ENCODE measurements at places on chromosomes 12 and 14.

GRCh38 chr12:90958347-90958746 lies 3.4 kb upstream of the CCER1 start:
- DNase-seq, result no peak

GRCh38 chr14:61609884-61610283 lies 85.4 kb upstream of the HIF1A start:
- DNase-seq, result no peak

GRCh38 chr14:54135804-54136280 lies 179.2 kb upstream of the BMP4 start:
- DNase-seq, result no peak

DNA sequence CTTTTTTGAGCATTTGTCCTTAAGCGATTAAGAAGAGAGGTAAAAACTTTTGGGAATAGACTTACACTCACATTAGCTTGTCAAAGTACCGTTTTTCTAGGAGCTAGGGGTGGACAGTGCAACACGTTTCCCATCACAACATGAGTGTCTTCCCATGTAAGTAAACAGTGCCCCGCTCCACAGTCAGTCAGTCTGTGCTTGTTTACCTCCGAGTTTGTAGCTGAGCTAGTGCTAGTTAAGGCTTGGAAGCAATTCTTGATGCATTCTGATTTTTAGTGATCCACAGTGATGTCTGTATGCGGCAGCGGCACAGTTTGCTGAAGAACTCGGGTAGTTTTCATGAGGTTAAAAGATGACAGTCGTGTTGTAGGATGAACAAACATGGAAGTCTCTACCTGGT lies 941 bp downstream of the ZDHHC17 start:
- DNase-seq, result no peak

- no peak for DNase-seq
Measured at GRCh38 chr14:72830356-72830755, 63.5 kb downstream of the DPF3 start.

GRCh38 chr12:117485984-117486839 lies 124.8 kb upstream of the NOS1 start:
- DNase-seq, result no peak

- DNase-seq, result no peak
Measured at GRCh38 chr14:54532111-54533012, 22.7 kb downstream of the CGRRF1 start.

DNA sequence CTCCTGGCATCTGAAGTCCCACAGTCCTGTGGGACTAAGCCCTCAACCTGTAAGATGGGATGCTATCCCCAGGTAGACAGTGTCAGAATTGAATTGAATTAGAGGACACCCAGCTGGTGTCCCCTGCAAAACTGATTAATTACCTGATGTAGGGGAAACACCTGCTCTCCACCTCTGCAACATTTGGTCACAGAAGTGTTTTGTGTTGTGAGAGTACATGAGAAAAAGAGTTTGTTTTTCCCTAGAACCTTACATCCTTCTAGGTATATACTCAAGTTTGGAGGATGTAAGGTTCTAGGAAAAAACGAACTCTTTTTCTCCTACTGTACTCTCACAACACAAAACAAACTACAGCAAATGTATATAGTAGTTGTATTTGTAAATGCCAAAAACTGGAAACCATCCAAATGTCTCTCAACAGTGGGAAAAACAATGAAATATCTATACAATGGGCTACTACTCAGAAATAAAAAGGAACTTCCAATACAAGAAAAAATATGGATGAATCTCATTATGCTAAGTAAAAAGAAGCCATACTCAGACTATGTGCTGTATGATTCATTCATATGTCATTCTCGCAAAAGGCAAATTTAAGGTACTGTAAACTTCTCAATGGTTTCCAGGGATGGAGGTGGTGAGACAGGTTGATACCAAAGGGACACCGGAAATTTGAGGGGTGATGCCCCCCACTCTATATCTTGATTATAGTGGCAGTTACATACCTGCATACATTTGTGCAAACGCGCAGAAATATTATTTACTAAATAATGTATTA lies 160.7 kb downstream of the MED13L start:
- no peak for DNase-seq

- no peak for DNase-seq
Measured at GRCh38 chr14:50477760-50478159, 54.6 kb downstream of the MAP4K5 start.

GRCh38 chr12:106147956-106148355 lies 9.2 kb upstream of the NUAK1 start:
- DNase-seq, result no peak

DNA sequence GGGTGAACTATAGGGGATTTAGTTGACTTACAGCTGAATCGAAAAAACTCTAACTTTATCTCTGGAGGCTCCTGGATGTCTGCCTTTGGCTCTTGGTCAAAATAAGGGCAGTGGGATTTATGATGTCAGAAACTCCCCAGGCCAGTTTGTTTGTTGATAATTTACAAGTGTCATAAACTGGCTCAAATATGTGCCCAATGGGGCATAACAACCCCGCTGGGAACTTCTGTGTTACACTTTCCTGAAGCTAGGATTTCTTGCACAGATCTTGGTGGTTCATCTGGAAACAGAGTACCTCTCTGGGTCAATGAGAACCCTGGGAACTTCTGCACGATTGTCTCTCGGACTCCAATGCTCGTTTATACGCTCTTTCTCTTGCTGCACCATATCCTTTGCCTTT lies 58.7 kb upstream of the MUCL1 start:
- no peak for DNase-seq

DNA sequence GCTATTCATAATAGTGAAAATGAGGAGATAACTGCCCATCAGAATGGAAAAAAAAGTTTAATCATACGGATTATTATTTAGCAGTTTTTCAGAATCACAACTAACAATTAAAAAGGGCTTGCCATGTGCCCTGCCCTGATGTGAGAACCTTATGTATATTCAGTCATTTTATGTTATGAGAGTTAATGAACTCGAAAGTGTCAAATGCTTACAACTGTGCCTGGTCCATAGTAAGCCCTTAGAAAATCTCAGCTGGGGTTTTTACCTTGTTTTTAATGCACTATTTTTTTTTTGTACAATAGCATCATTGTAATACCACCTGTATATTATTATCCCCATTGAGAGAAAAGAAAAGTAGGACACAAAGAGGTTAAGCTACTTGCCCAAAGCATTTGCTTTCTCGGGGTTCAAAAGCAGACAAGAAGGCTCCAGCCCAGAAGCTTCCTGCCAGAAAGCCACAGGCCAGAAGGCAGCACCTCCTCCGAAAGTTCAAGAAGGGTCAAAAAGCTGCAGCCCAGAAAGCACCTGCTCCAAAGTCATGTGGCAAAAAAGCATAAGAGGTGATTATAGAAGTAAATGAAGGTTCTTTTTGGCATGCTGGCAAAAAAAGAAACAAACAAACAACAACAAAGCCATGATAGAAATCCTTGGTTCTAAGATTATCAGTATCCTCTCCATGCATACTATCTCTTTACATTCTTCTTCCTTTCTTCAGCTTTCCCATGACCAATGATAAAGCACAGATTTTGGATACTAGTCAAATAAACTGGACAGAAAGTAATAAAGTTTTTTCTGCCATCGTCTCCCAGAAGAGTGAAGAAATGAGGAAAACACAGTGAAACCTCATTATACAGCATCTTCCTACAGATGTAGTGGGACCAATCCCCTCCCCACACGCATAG lies 59.1 kb upstream of the NAP1L1 start:
- no peak for DNase-seq

DNA sequence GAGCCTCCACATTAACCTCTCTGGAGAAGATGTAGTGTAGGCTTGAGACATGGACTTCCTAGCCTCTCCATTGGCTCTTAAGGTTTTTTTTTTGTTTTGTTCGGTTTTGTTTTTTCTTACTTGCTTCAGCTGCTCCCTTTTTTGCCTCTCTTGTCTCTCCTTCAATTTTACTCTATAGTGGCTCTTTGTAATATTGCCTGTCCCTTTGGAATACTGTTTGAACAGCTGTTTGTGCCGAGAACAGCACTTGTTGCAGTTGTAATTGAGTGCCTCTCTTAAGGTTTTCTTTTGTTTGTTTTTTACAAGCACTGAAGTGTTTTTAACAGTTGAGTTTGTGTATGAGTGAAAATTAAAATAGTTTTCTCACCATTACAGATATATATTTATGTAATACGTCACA lies 567.7 kb downstream of the LRFN5 start:
- no peak for DNase-seq

- peak; percentile 10 for DNase-seq
Measured at GRCh38 chr14:61625165-61625564, 70.1 kb upstream of the HIF1A start.

- peak; percentile 13 for DNase-seq
Measured at GRCh38 chr14:56422703-56423213, 156.8 kb upstream of the TMEM260 start.

DNA sequence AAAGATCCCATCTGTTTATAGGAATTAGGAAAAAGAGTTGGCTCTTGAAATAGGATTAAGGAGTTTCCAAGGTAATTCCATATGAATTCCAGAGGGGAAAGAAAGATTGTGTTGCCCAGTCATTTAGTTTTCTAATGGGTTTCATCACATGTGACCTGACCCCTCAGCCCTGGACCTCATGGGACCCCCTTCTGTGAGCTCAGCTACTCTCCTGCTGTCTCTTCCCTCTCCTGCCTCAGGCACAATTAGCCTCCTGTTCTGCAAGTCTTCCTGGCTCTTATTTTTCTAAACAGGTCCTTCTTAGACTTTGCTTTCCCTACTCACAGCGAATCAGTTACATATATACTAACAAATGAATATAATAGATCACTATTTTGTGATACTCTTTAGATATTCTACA lies 237.7 kb downstream of the TRHDE start:
- DNase-seq, result no peak

DNA sequence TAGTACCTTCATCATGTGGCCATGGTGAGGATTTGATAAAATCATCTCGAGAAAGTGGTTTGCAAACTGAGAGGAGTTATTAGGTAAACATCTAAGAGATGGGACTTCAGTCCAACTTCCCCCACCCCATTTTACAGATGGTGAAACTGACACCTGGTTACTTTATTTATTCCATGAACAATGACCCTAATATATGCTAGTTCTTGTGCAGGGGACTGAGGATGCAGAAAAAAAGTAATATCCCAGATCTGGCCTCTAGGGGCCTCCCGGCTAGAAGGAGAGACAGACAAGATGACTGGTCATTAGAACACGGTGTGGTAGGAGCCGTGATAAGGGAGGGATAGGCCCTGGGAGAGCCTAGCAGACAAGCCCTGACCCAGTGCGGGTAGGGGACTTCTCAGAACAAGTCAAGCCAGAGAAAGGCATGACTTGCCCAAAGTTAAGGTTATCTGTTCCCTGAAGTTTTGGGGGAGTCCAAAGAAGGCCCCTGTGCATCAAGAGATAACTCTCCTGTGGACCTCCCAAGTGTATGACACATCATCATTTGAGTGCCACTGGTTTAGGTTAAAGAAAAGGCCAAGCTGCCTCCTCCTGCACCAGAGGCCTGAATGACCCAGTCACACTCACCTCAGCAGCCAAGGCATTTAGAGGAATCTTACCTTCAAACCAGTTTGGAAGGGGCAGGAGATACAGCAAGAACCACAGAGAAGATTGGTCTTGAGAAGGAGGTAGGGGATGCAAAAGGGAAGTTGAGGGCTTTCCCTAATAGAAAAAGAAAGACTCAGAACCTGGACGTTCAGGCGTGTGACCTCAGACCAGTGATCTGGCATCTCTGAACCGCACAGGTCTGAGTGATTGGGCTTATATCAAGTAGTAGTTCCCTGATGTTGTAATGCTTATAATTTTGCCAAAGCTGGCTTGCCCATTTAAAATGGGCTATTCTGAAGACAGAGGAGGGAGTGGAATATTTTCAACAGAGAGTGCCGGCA lies 1.6 kb downstream of the CMKLR1 start:
- DNase-seq, result no peak

GRCh38 chr14:36905272-36905888 lies 243.7 kb downstream of the PAX9 start:
- no peak for DNase-seq

DNA sequence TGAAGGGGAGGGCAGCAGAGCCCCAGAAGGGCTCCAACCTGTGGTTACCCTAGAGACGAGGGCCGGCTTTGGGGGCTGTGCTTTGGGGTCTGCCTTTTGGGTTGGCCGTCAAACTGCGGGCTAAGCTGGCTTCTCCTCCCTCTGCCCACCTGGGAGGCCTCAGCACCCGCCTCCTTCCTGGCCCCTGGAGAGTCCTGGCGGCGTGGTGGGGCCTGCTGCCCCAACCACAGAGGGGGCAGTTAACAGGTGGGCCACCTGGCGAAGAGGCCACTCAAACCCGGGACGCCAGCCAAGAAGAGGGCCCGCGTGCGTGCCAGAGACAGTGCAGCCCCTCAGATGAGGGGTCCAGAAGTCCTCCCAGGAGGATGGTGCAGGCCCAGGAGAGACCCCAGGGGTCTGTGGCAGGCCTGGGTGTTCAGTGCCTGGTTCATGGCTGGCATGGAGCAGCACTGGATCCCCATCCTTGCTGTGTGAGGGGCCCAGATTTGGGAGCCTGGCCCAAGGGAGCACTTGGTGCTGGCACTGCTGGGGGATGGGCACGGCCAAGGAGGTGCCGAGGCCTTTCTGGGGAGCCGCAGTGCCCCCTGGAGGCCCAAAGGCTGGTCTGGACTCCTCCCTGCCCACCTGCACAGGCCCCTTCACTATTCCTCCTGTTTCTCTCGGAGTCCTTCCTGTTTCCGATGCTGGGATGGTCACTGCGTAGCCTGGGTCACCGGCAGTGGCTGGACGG lies 48.8 kb downstream of the LRCOL1 start:
- no peak for DNase-seq

- no peak for DNase-seq
Measured at GRCh38 chr12:120215766-120216735, 15.1 kb upstream of the RPLP0 start.

GRCh38 chr14:103692871-103693270 lies 22.4 kb downstream of the XRCC3 start:
- no peak for DNase-seq

DNA sequence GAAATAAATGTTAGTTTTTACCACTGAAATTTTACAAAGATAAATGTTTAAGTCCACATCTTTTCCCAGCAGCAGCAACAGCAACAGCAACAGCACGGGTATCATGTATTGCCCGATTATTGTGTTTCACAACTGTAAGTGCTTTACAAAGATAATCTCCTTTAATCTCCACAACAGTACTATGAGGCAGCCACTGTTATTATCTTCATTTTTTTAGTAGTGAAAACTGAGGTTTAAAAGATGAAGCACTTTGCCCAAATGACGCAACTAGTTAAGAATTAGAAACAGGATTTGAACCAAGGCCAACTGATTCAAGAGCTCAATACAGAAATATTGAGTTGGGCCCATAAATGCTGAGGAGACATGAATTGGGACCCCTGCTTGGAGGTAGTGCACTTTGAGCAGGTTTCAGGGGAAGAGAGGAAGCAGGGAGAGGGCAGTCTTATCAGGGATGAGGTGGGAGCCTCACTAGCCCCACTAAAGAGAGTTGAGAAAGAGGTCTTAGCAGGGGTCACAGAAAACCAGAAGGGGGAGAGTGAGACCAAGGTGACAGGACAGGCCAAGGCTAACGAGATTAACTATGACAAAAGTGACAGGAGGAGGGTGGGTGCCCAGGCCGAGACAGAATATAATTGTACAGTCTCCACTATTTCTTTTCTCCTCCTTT lies 15.3 kb downstream of the KRT2 start:
- DNase-seq, result no peak

DNA sequence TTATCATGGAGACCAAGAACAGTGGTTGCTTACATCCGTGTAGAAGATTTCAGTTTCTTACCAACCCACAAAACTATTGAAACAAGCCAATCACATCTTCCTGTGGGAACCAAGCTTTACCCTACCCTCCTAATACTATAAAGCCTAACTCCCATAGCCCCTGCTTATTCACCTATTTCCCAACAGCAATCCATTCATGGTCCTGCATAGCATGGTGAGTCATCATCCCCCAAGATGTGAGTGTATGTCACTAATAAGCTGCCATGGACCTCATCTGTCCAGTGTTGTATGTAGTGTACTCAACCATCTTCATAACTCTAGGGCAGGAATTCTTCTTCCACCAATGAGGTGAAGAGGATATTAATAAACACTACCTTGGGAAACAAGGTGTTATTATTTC lies 1620.4 kb upstream of the FLRT2 start:
- peak; percentile 5 for DNase-seq

Data from HS-5 (cell line).